Epithelial cell of umbilical artery (primary cell): ENCODE measurements at places on chromosomes 6 and 20. TPM values are rescaled to one million over a fixed set of nuclear protein-coding genes. Genes with fewer than 3 reads are reported as not detected.

The DLK2 gene
- 0.46 and 0.65 TPM in 2 replicates for total RNA-seq

The C6orf118 gene
- not detected in 2 replicates for total RNA-seq

The CDSN gene
- total RNA-seq = not detected in 2 replicates

The SAMD5 gene
- 3.2 and 3.3 TPM in 2 replicates for total RNA-seq

The ABRACL gene
- total RNA-seq = 79.8 and 111 TPM in 2 replicates

The ASIP gene
- total RNA-seq = not detected in 2 replicates

The GABRR2 gene
- 0.15 TPM in 1 of 2 replicates, not detected in the other for total RNA-seq

The RSPO4 gene
- total RNA-seq = not detected in 2 replicates

The RIPOR2 gene
- total RNA-seq = 0.46 TPM in 1 of 2 replicates, not detected in the other

The CALHM5 gene
- total RNA-seq = 9.1 and 11.4 TPM in 2 replicates
